ENCODE measurements at places on chromosomes 11 and 22. TPM values are rescaled to one million over a fixed set of nuclear protein-coding genes. Genes with fewer than 3 reads are reported as not detected.

The RIC3 gene
- total RNA-seq: 12.0 TPM

DNA sequence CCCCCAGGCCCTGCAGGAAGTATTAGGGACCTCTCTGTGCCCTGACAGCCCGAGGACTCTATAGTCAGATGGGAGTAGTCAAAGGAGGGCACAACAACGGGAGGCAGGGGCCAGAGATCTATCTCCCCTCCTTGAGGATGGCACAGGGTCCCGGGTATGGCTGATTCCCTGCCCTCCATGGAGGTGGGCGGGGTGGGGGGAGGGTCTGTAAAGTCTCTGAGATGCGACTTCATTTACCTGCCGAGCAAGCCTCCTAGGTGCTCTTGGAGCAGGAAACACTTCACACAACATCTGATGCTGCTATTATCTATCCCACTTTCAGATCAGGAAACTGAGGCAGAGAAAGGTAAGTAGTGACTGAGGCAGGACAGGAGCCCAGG, 769 bp upstream of the CDC42EP1 start:
- DNase-seq: no peak

GRCh38 chr11:9004183-9004926, 554 bp upstream of the NRIP3 start:
- no peak for DNase-seq

The PDE2A gene
- total RNA-seq: 54.0 TPM

DNA sequence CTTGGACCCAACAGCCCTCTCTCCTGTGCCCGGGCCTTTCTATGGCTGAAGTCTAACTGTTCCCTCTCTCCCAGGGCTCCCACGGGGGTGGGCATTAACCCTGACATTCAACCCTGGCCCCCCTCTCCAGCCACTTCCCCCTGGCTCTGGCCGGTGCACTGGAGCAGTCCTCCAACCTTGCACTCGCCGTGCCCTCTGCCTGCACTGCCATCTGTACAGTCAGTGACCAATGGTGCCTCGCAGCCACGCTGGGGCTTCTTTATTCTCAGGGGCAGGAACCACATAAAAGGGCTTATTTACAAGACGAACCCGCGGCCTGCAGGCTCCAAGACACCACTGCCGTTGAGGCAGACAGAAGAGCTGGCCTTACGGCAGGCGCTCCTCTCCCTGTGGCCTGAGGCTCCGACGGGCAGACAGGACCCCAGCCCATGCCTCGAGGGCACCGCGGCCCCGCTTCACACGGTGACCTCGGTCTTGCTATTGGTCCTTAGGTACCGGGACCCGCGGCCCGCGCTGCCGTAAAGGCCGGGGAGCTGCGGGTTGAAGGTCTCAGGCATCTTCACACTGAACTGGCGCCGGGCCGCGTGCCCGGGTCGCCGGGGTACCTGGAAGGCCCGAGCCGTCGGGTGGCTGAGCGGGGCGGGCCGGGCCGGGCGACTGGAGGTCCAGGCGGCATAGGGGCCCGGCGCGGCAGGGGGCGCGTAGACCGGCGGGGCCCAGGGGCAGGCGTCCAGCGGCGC, 5.4 kb downstream of the SHISA8 start:
- no peak for DNase-seq

- no peak for DNase-seq
These were observed 65.1 kb upstream of the PPARA start for GRCh38 chr22:46084943-46085827.

The P2RY2 gene
- total RNA-seq: 0.56 TPM

- DNase-seq: no peak
These were observed 12.3 kb downstream of the PAX6 start for GRCh38 chr11:31798554-31799434.

DNA sequence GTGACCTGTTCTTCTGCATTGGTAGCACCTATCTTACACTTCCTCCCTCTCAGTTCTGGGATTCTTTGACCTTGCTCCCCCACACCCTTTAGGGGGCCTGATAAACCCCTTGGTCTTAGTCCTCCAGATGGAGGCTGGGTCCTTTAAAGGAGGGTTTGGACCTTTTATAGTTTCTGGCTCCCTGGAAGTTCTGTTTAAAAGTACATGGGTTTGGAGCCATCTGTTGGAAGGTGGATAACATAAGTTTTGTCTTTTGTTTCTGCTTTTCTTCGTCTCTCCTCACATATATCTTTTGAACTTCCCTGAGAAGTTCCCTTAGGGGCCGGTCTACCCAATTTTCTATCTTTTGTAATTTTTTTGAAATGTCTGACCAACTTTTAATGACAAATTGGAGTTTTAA, 17.9 kb upstream of the HYLS1 start:
- DNase-seq: no peak

DNA sequence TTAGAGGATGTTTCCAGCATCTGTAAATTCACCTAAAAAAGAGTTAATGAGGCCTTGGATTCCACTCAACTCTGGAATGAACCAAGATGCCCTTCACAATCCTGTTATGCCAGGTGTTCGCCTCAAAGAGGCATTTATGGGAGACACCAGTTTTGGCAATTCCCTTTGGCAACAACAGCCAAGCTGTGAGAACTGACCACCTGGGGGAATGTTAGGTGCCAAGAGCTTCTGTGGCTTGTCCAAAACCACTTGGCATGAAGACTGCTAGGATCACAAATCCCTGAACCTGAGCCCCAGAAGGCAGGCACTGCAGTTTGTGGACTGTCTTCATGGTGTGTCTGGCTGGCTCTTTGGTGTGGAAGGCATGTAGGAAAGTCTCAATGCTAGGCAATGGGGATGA, 164.4 kb upstream of the BDNF start:
- no peak for DNase-seq

GRCh38 chr11:34416088-34416487, 22.6 kb upstream of the CAT start:
- no peak for DNase-seq

- no peak for DNase-seq
These were observed 120.9 kb upstream of the ZC3H12C start for GRCh38 chr11:109972181-109972715.

DNA sequence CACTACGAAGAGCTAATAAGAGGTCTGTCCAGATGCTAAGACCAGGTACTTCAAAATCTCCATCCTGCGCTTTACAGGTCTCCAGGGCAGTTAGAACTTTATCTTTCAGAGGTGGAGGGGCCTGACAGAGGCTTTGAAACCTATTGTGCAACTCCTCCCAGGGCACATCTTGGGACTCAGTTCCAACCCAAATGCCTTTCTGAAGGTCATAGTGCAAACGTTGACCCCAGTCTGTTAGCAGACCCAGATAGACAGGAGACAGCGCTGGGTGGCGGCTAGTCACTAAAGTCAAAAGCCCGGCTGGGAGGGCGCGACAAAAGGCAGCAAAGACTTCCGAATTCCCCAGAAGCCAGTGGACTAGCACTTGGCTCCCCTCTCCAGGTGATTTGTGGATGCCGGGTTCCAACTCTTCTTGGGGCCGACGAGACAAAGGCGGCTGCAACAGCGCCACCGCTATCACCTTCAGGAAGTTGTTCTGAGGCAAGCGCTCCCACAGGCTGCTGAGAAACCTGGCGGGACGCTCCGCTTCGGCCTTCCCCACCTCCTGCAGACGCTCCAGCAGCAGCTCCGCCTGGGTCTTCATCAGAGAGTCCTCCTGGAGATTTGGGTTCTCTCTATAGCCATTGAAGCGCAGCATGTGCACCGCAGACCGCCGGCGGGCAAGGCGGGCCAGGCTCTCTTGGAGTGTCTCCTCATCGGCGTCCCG, 728 bp downstream of the FANCF start:
- no peak for DNase-seq

The SEC14L2 gene
- 8.8 TPM for total RNA-seq

The CARNS1 gene
- 0.47 TPM for total RNA-seq

The MUC5AC gene
- not detected for total RNA-seq

DNA sequence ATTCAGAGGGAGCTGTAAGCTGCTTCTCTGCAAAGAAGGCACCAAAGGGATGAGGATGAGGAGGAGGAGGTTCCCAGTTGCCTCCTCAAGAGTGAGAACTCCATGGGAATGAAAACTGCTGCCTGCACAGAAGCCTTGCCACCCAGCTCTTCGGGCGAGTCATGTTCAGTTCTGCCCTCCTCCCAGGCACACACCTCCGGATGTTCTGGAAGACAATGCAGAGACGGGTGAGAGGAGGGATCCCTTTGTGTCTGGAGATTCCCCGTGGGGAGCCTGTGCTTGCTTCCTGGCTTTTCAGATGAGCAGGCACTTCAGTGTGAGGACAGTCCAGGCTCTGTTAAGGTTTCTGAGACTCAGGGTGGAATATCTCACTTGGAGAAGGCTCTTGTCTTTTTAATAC, 295.6 kb downstream of the DDX10 start:
- DNase-seq: no peak

The ARRB1 gene
- 58.6 TPM for total RNA-seq

The PHF21B gene
- total RNA-seq: not detected

The SYT8 gene
- total RNA-seq: not detected

The PHOX2A gene
- total RNA-seq: not detected

- peak; percentile 70 for DNase-seq
These were observed 11.8 kb upstream of the UVRAG start for GRCh38 chr11:75802913-75803820.

The TYR gene
- not detected for total RNA-seq

- DNase-seq: no peak
These were observed 201.8 kb downstream of the TMEM135 start for GRCh38 chr11:87239531-87239930.

DNA sequence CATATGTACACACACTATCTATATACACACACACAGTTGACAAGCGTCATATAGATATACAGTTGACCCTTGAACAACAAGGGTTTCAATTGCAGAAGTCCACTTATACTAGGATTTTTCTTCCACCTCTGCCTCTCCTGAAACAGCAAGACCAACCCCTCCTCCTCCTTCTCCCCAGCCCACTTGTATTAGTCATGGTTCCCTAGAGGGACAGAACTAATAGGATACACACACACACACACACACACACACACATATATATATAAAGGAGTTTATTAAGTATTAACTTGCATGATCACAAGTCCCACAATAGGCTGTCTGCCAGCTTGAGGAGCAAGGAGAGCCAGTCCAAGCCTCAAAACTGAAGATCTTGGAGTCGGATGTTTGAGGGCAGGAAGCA, 92.9 kb downstream of the DHCR7 start:
- no peak for DNase-seq

DNA sequence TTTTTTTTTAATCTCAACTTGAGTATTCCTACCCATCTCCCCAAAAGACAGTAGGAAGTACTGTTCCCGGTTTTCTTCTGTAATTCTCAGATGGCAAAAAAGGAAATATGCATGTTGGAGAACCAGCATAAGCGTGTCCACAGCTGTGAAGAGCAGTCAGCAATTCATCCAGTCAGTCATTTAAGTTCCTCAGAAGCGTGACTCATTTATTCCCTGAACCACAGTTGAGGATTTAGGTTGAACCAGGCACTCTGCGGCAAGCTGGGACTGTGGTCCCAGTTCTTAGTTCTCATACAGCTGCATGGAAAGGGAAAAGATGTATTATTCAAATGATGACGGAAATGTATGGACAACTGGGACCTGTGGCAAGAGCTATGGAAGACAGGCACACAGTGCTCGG, 61.0 kb upstream of the MYO18B start:
- no peak for DNase-seq

GRCh38 chr11:110318638-110319404, 22.4 kb upstream of the RDX start:
- DNase-seq: no peak

DNA sequence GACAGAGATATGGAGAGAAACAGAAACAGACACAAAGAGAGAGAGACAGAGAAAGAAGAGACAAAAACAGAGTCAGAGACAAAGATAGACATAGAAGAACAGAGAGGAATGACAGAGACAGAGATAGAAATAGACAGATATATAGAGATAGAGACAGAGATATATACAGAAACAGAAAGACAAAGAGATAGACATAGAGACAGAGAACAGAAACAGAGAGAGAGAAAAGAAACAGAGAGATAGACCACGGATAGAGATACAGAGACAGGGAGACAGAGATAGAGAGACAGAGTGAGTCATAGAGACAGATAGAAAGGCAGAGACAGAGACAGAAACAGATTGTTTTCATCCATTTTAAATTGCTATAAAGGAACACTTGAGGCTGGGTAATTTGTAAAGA, 12.3 kb upstream of the MPEG1 start:
- no peak for DNase-seq

The OR51T1 gene
- total RNA-seq: not detected

The CLCF1 gene
- 51.4 TPM for total RNA-seq

The BTBD18 gene
- total RNA-seq: not detected

- DNase-seq: no peak
These were observed 33.9 kb upstream of the TCF20 start for GRCh38 chr22:42304324-42304790.

- DNase-seq: no peak
These were observed 6.8 kb upstream of the PLAAT3 start for GRCh38 chr11:63621071-63621470.

The DDX6 gene
- total RNA-seq: 110 TPM

GRCh38 chr11:31856248-31856647, 45.1 kb upstream of the PAX6 start:
- DNase-seq: no peak

DNA sequence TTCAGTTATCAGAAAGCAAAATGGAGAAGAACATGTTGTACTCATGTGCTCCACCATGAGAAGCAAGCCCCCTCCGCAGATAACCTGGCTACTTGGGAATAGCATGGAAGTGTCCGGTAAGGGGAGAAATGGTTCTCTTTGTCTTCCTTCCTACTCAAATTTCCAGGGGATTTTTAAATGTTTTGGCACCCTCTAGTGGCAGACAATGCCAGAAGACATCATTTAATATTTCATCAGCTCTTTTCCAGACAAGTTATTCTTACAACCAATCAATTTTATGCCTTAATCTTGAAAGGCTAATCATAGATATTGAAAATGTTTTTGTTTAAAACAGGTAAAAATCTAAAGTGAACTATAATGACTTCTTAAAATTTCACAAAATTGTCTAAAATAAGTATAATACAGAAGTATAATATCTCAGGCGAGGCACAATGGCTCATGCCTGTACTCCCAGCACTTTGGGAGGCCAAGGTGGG, 15.7 kb downstream of the CRTAM start:
- no peak for DNase-seq

The MS4A15 gene
- total RNA-seq: not detected

The PLEKHB1 gene
- total RNA-seq: 7.0 TPM

The CDC45 gene
- 1.4 TPM for total RNA-seq

The CTSC gene
- 166 TPM for total RNA-seq

GRCh38 chr22:25970374-25970911, 198.8 kb upstream of the SEZ6L start:
- DNase-seq: no peak

- DNase-seq: no peak
These were observed 14.3 kb upstream of the TOLLIP start for GRCh38 chr11:1323774-1324173.

- no peak for DNase-seq
These were observed 49.5 kb downstream of the IGF2 start for GRCh38 chr11:2089536-2090165.
